Fibroblast of skin of left biceps (primary cell): ENCODE measurements at places on chromosomes 4 and X.

GRCh38 chrX:149221230-149221629 lies 283.9 kb downstream of the IDS start:
- DNase-seq = no peak

DNA sequence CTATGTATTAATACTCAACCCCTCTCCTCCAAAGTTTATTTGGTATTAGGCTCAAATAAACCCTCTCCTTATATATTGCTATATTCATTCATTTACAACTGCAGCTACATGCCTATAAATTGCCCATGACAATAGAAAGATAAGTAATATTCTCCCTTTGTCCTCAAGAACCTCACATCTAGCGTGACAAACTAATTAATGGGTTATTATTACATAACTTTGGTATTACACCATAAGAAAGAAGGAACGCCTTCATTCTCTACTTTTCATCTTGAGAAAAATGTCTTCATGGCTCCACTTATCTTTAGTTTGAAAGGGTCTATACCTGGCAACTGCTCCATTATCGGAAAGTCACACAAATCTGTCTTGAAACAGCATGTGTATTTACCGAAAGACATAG lies 157.7 kb upstream of the RASGEF1B start:
- DNase-seq = no peak

DNA sequence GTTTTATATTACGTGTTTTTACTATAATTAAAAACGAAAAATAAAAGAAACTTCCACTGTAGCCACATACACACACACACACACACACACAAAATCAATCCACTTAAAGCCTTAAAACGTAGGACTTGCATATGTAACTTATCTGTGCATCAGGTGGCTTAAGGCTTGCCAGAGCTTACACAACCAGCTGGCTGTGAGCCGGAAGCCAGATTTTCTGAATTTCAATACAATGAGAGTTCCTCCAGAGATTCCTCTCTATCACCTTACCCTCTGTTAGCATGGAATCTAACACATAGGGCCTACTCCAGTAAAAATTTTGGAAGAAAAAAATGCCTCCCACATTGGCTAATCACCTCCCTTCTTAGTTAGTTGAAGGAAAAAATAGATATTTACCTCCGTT lies 27.9 kb upstream of the SLITRK4 start:
- no peak for DNase-seq

- no peak for DNase-seq
Observed at GRCh38 chr4:185685804-185686203, 126.2 kb downstream of the SORBS2 start.

DNA sequence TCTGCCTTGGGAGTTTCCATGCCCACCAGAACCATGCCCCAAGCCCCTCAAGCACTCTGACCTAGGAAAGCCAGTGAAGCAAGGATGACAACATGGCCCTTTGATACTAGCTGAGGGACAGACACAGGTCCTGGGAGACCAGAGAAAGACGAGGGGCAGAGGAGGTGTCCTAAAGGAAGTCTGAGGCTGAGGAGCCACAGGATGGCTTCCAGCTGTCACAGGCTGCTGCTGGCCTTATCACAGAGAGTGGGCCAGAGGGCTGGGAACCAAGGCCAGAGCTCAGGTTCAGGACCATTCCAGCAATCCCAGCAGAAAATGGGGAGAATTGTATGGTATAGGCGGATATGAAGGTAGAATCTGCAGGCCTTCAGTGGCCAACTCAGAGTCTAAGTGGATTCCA lies 31.7 kb upstream of the MSANTD1 start:
- DNase-seq = no peak

- no peak for DNase-seq
Observed at GRCh38 chr4:185809121-185809520, 2.9 kb downstream of the SORBS2 start.

DNA sequence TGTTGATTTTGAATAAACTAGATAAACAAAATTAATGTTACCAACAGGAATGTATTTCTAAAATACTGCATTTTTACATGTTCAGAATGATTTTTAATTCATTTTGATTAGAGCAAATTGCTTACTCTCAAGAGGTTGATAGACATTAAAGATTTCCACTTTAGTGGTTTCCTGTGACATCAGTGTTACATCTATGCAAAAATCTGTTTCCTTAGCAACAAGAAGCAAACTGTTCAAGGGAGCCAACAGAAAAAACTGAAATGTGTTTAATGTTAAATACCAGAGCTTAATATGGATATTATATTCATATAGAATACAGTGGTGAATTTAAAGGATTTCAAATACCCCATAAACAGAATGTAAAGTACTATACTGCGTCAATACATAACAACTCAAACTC lies 277.8 kb downstream of the GABRG1 start:
- DNase-seq = no peak

GRCh38 chr4:101972791-101973190 lies 182.3 kb downstream of the BANK1 start:
- DNase-seq = no peak
